Stimulated activated CD8-positive, alpha-beta memory T cell treated with anti-CD3 and anti-CD28 coated beads, Interleukin-15, amount 100 ng/mL, for 48 hours (primary cell): ENCODE measurements at places on chromosomes 7 and 10.

DNA sequence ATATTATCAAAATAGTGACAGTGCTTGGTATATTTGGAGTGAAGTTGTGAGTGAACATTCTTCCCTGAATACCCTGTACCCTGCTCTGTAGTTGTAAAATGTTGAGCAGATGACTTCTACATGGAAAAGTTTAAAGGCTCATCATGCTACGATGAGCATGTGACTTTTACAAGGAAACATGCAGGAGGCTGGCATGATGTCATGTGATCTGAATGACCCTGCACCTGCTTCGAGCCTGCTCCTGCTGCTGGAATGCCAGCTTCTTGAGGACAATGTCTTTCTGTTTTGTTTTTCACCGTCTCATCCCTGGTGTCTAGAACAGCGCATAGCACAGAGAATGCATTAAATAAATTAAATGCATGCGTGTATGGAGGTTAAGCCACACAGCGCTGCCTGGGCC, 5.4 kb upstream of the INPP5A start:
- DNase-seq, result no peak

GRCh38 chr10:31650010-31650409, 278.6 kb downstream of the ARHGAP12 start:
- DNase-seq, result no peak

- DNase-seq, result peak; percentile 28
These were observed 19.0 kb upstream of the ANKRD2 start for GRCh38 chr10:97553575-97554031.

DNA sequence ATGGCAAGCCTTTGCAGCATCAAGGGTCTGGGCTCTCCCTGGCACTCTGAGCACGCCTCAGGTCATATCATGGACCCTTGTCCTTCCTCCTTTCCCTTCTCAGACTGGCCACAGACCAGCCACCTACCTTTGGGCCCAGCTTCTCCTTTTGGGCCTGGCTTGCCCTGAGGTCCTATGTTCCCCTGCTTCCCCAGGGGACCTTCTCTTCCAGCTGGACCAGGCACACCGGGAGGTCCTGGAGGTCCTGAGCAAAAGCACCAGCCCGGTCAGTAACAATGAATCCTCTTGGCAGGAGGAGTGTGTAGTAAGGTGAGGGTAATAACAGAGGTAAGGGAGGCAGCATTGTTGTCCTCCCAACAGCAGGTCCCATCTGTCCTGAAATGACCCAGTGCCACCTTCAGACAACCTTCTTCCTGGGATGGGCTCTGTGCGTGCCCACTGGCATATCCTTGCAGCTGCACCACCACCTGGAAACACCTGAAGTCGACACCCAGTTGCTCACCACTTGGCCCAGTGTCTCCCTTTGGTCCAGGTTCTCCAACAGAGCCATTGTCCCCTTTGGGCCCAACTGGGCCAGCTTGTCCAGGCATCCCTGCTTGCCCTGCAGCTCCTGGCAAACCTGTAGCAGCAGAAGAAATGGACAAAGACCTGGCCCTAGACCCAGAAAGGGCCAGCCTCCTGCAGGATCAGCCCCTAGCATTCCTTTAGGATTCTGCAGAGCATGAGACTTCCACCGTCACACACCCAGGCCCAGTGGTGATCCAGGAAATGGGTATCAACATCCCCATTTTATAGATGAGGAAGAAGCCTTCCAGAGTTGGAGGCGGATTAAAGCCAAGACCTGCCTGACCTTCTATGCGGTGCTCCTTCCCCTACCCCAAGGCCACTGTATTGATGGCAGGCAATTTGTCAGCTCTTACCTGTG, 6.4 kb downstream of the SFTPD start:
- no peak for DNase-seq

GRCh38 chr7:7568553-7568952, 1.9 kb downstream of the MIOS start:
- DNase-seq, result no peak

- DNase-seq, result peak; percentile 85
These were observed 1.2 kb downstream of the HNRNPF start for GRCh38 chr10:43407576-43408330.

DNA sequence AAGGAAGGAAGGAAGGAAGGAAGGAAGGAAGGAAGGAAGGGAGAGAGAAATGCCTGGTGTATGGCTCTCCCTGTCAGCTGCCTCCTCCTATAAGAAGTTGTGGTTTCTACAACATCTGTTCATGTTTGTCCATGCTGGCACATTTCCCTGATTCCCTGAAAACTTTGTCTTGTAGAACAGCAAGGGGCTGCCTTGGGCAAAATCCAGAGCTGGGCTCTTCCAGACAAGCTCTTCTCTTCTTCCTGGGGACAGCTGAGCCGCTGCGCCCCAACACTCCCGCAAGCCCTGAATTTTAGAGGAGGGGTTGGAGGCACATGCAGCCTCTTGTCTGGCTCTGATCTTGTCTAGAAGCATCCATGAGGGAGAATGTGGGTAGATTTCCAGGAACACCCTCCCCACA, 282.0 kb upstream of the ADARB2 start:
- no peak for DNase-seq

DNA sequence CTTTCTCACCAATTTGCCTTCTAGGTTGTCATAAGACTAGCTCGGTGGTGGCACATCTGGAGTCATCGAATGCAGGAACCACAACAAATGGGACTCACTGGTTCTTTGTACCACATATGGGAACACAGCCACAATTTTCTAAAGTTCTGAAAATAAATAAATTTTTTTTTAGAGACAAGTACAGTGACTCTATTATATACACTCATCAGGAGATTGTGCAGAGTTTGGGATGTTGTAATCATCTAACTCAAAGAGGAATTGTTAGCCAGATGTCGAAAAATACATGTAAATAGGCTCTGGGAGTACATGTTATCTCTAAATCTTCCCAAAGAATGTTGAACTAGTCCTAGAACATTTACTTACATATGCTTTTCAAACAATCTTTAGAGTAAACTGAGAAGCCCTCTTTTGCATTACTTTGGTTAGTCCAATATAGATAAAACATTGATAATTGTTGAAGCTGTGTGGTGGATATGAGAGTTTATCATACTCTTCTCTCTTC, 19.6 kb upstream of the SEPTIN7 start:
- no peak for DNase-seq

DNA sequence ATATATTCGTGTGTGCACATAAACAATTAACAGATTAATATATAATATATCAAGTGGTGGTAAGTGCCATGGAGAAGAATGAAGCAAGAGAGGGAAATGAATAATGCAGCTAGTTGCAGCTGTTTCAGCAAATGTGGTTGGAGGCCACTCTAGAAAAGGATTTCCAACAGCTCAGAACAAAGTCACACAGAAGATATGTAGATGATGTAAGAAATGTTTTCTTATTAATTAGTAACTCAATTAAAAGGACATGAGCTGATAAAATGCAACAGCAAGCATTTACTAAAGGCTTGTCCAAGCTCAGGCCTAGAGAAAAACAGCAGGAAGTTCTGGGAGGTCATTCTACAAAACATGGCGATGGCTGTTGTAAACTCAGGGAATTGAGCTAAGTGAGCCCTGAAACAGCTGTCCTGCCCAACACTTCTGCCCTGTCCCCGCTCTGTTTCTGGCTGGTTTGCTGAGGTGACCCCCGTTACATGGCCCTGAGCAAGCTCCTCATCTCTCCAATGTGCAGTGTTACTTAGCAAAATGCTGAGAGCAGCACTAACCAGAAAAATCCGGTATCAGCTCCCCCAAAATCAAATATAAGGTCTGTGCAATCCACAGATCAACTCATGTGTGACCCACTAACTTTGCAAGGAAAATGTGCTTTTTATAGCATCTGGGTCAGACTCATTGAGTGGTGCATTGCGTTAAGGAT, 23.4 kb upstream of the C10orf67 start:
- DNase-seq, result no peak

GRCh38 chr7:89023877-89024276, 228.3 kb upstream of the TEX47 start:
- DNase-seq, result no peak

DNA sequence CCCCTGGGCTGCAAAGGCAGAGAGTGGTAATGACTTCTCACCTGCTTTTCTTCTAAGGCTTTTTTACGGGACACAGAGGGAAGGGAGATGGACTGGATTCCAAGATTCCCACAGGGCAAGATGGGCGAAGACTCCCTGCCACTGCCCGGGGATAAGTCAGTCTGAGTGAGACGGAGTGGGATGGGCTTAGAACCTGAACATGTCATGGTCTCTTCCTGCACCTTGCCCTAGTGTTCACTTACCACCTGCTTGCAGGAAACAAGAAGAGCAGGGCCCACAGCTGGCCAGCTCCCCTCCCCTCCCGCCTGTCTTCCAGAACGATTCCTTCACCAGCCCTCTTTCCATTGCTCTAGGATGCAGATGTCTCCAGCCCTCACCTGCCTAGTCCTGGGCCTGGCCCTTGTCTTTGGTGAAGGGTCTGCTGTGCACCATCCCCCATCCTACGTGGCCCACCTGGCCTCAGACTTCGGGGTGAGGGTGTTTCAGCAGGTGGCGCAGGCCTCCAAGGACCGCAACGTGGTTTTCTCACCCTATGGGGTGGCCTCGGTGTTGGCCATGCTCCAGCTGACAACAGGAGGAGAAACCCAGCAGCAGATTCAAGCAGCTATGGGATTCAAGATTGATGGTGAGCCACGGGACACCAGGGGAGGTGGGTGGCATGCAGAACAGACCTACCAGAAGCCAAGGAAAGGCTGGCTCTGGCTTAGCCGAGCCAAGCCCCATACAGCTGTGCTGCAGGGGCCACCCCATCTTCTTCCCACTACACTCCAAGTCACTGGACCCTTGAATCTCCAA, 1.3 kb downstream of the SERPINE1 start:
- no peak for DNase-seq

DNA sequence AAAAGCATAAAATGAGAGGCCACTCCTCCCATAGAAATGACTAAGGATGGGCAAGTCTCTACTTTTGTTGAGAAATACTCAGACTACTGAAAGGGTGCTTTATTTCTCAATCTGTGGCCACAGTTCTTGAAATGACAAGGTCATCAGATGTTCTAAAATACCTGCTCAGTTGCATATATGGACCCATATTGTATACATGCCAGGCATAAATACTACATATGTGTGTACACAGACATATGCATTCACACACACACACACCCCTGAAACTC, 691.5 kb upstream of the SORCS1 start:
- no peak for DNase-seq

DNA sequence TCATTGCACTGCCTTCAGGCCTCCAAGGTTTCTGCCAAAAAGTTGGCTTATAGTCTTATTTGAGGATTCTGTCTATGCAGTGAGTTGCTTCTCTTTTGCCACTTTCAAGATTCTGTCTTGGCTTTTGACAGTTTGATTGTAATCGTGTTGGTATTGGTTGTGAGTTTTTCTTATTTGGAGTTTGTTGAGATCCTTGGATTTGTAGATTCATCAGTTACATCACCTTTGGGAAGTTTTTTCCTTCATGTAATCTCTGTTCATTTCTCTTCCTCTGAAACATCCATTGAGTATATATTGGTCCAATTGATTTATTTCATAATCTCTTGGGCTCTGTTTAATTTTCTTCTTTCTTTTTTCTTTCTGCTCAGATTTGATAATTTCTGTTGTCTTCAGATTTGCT, 59.8 kb downstream of the SEPTIN7 start:
- no peak for DNase-seq

GRCh38 chr7:69256634-69257081, 341.6 kb upstream of the AUTS2 start:
- DNase-seq, result no peak

GRCh38 chr10:107848726-107849360, 684.3 kb upstream of the SORCS1 start:
- DNase-seq, result no peak

- DNase-seq, result no peak
These were observed 10.0 kb downstream of the LAMB4 start for GRCh38 chr7:108120196-108120595.

- DNase-seq, result no peak
These were observed 3.4 kb upstream of the TBRG4 start for GRCh38 chr7:45114926-45115325.

- no peak for DNase-seq
These were observed 54.6 kb upstream of the KIF5B start for GRCh38 chr10:32110790-32111189.

DNA sequence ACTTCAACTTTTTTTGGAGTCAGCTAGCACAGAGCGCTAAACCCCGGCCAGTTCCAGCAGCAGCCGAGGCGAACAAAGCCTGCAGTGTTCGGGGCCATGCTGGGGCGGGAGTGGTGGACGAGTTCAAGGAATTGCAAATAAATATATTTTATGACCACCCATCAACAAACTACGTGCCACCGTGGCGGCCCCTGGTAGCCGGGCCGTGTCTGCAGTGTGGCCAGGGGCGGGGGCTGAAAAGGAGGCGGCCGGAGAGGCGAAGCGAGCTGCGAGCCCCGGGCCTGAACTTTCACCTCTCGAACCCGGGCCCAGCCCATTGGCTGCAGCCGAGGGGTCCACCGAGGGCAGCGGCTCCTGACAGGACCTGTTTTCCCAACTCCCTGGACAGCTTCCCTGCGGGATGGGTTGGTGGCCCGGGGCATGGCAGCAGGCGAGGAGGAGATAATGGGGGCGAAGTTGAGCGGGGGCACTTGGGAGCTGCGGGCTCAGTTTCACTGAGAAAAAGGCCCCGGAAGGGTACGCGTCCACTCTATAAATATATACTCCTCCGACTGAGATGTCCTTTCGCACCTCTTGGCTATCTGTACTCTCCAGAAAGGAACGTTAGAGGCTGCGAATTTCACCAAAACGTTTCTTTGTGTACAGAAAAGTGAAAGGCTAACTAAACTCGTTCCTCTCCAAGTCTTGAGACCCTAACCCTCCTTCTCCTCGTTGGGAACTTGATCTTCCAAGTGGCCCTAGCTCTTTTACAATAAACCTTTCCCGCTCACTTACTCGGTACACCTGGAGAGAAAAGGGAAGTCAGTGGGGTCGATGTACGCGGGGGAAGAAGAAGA, 164.6 kb upstream of the PPP1R3A start:
- no peak for DNase-seq

- DNase-seq, result no peak
These were observed 194.7 kb downstream of the GALNT17 start for GRCh38 chr7:71326595-71326994.

DNA sequence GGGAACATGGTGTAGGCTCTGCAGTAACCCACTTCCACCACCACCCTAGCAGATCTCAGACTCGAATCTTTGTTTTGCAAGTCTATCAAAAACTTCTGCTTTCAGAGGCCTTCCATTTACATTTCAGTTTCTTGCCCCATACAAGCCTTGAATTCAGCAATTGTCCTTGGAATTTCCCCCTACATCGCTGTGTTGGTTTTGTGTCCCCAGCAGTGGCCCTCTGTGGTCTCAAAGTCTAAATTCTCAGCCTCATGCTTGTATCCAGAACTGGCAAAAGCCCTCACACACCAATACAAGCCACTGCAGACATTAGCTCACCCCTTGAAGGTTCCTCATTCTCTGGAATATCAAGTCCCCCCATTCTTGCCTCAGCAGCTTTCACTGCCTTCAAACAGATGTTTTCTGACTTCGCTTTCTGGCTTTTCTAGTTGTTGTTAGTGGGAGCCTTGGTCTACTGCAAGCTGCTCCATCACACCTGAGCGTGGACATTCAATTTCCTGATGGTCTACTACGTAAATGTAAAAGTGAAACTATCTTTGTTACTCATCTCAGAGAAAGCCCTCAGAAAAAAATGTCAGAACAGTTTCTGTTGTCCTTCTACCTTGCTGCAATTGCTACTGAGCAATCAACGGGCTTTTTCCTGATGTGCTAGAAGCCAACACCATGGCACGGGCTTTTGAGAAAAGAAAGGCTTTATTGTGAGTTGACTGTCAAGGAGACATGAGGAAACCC, 1.8 kb upstream of the NUB1 start:
- no peak for DNase-seq
